ENCODE measurements at places on chromosomes 5 and 9.

GRCh38 chr9:136252846-136253245, 7.2 kb upstream of the QSOX2 start:
- no peak for DNase-seq

DNA sequence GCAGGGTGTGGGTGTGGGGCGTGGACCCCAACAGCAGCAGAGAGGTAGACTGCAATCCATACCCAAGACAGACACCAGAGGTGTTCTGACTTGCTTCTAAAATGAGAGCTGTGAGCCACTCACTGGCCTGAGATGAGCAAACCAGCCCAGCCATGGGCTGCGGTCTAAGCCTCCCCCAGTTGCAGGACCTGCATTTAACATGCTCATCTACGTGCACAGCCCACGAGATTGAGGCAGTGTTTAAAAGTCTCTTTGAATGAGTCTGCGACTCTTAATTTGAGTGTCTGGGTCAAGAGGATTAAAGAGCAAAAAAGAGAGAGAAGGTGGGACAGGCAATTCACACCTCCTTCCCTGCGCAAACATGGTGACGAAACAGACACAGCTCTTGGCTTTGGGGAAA, 5.9 kb downstream of the SURF4 start:
- DNase-seq = no peak

DNA sequence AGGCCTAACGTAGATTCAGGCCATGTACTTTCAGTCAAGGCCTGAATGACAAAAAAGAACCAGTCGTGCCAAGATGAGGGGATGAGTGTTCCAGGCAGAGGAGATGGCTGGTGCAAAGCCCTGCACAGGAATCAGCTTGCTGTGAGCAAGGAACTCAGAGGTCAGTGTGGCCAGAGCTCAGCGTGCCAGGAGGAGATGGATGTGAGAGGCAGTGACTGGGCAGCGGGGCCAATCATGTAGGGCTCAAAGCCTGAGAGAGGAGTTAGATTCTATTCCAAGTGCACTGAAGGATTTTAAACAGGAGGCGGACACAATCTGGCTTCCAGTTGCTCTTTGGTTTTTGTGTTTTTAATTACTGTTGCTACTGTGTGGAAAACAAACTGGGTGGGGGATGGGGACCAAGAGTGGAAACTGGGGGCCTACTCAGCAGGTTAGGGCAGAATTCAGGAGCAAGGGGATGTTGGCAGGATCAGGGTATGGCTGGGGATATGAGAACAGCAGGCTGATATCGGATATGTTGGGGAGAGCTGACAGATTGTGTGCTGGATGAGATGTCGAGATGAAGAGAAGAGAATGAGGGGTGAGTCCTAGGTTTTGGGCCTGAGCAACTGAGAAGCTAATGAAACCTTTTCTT, 64.3 kb downstream of the ANGPTL2 start:
- DNase-seq = no peak

- DNase-seq = no peak
Observed at GRCh38 chr9:119697996-119698395, 328.8 kb upstream of the BRINP1 start.

GRCh38 chr5:89343666-89344065, 460.7 kb upstream of the MEF2C start:
- DNase-seq = no peak

- DNase-seq = no peak
Observed at GRCh38 chr5:80269991-80270438, 14.2 kb upstream of the SERINC5 start.

DNA sequence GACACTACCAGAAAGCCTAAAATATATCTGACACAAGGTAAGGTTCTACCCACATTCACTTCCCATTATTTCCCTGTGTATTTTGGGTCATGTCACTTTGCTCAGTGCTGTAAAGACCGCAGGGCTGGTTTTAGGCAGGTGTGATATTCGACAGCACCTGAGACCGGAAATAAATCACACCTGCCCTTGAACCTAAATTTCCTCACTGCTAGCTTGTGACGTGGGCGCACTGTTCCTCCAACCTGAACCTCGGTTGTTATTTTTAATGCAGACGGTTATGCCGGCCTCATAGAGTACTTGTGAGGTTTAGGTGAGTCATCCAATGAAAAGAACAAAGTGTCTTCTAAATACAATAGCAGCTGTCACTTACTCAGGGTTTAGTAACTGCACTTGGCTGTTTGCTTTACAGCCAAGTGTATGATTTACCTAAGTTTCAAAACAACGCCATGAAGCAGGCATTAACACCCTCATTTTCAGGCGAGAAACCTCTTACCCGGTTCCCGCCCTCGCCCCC, 20.7 kb upstream of the ZNF782 start:
- no peak for DNase-seq

- no peak for DNase-seq
Observed at GRCh38 chr5:166499447-166500240, 1791.8 kb upstream of the WWC1 start.

DNA sequence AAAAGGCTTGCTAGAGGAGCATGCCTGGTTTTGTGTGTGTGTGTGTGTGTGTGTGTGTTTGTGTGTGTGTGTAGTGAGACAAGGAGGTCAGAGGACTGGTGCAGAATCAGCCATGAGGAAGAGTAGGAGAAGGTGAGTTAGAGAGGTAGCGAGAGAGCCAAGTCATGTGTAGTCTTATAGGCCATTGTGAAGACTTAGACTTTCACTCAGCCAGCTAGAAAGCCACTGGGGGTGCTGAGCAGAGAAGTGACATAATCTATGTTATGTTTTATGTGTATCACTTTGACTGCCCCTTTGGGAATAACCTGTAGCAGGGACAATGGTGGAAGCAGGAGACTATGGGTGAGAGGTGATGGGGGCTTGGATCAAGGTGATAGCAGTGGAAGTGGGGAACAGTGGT, 180.5 kb upstream of the CLINT1 start:
- DNase-seq = no peak

DNA sequence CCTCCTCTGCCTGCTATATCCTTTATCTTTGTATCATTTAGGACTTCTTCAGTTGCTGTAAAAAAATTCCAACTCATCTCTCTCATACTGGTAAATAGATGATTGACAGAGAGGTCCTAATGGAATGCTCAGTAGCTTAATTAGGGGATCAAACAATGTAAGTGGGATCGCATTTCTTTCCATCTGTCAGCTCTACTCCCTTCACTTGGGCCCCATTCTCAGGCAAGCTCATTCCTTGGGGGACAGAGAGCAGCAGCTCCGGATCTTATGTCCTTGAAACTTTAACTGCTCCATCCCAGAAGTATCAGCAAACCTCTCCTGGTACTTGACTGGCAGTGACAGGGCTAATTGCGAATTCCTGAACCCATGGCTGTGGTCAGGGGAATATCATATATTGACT, 146.7 kb downstream of the YTHDC2 start:
- no peak for DNase-seq

DNA sequence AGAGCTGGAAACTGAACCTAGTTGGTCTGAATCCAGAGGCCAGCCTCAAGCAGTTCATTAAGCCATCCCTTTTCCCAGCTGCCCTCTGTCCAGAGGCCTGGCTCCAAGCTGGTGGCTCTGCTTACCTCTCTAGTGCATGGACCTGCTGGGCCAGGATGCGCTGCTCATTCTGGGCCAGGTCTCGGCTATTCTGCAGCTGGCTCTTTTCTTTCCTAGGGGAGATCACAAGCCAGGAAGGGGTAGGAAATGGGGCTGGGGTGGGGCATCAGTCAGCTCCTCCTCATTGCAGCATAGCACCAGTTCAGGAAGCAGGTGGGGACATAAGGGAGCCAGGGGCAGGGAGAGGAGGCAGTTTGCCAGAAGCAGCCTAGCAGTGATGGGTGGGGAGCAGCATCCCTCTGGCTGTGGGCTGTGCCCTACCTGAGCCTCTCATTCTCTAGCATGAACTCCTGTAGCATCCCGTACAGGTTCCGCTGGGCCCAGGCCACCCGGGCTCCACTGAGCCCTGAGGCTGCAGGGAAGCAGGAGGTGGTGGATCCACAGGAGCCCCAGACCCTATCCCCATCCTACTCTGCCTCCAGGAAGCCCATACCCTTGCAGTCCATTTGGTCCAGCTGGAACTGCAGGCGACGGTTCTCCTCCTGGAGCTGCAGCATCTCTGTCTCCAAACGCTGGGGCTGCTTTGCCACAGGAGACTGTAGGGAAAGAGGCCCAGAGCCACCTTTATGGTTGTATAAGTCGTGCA, 5.2 kb downstream of the KIF12 start:
- no peak for DNase-seq

- DNase-seq = no peak
Observed at GRCh38 chr5:3302228-3302627, 293.4 kb upstream of the IRX1 start.

- DNase-seq = no peak
Observed at GRCh38 chr5:135986401-135986800, 31.6 kb upstream of the LECT2 start.

GRCh38 chr5:54551292-54551691, 33.7 kb downstream of the SNX18 start:
- DNase-seq = no peak

DNA sequence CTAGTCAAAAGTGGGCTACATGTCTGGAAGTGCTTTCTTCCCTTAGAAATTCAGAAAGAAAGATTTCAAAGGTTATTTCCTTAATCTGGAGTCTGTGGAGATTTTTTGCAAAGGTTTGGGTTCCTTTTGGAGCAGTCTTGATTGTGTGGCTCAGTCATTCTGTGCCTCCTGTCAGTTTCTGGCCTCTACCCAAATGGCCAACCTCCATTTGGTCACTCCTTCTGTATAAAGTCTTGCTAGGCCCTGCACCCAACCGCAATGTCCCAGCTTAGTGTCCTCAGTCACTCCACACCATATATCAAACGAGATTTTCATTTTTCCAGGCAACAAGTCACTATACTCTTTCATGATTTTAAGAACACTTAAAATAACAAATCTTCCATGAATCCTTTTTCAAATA, 199.6 kb downstream of the NTRK2 start:
- DNase-seq = no peak

DNA sequence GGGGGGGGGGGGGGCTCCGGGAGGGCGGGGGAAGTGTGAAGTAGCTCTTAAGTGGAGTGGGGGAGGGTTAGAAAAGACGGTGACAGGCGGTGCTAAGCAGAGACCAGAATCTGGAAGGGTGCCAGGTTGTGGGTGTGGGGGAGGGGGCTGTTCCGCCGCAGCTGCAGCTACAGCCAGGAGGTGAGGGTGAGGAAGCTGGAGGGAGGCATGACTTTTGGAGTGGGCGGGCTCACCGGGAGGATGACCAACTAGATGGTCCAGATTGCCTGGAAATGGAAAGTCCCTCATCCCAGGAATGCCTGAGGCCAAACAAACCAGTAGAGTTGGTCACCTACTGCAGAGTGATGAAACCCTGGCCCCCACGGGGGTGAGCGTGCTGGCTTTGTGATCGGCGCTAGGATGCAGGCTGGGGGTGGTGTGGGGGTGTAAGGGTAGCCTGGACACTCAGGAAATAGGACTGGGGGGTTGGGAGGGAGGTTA, 158.1 kb upstream of the SHB start:
- DNase-seq = no peak

GRCh38 chr5:3843706-3844105, 248.1 kb downstream of the IRX1 start:
- DNase-seq = no peak

- no peak for DNase-seq
Observed at GRCh38 chr5:32231241-32231640, 57.1 kb upstream of the GOLPH3 start.

GRCh38 chr9:114061830-114062474, 16.1 kb downstream of the AMBP start:
- DNase-seq = no peak

- DNase-seq = no peak
Observed at GRCh38 chr5:178542455-178542854, 47.7 kb downstream of the COL23A1 start.

- DNase-seq = no peak
Observed at GRCh38 chr9:123089040-123089439, 55.6 kb downstream of the GPR21 start.

GRCh38 chr5:21701317-21701716, 1151.8 kb downstream of the CDH12 start:
- DNase-seq = no peak

DNA sequence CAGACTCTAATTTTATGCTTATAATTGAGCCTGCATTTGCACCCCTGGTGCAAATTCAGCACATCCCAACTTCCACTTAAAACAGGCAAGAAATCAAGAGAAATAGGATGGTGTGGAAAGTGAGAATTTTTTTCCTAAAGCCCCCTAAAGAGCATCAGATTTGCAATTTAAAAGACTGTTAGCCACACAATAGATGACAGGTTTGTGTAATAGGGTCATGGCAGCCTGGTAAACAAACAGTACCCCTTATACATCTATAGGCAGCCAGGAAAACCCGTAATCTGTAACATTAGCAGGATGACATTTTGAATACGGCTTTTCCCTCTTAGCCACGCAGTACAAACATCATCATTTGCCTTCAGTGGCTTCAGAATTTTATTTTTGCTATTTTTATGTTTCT, 17.2 kb downstream of the EBF1 start:
- DNase-seq = no peak

DNA sequence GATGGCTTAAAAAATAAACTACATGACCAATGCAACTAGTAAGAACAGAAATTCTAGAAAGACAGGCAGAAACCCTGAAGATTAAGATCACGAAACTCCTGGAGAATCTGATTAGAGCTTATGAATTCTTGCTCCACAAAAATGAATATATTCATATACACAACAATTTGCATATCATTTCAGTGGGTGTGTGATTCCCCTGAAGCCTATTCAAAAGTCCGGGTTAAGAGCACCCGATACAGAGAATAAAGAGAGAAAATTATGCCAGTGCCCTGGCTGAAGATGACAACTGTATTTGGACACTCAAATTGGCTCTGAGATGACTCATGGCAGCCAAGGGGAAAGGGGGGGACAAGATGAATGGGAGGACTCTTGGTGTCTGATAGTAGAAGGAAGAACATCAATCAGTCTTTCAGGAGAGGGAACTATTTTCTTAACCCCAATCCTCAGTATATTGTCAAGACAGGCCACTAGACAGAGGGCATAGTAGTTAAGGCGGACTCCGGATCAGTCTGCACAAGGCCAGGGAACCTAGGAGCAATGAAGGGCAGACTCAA, 6.0 kb downstream of the TMOD1 start:
- DNase-seq = no peak

DNA sequence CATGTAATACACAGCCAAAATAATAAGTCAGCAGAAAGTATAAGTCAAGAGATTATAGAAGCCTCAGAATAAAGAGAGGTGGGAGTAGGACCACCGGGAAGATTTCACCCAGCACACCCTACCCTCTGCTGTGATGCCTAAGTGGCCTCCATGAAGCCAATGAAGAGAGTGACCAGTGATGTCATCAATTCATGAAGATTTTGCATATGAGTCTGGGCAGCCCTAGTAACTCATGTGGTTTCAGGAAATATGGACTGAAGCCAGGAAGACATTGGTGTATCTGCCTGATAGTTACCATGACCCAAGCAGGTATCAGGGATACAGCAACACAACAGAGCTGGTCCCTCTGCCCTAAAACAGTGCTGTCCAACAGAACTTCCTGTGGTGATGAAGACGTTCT, 135.3 kb downstream of the ADAMTS12 start:
- no peak for DNase-seq

DNA sequence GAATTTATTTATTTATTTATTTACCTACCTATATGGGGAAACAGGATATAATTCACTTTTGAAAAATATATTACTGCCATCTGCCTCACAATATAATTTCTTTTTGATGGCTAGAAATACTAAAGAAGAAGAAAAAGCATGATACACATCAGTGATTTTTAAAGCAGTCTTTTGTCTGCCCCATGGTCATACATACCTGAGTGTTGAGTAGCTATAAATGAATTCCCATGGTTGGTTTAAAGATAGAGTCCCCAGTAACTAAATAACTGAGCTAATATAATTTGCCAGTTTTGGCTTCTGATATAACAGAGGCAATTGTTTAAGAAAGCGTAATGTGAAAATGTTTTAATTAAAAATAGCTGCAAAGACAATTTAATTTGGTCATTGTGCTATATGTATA, 447.8 kb downstream of the PDE4D start:
- no peak for DNase-seq

All from 8988T (cell line).